Left ventricle myocardium superior (tissue), 1 donor: ENCODE measurements at places on chromosomes 11 and 22. TPM values are rescaled to one million over a fixed set of nuclear protein-coding genes. Genes with fewer than 3 reads are reported as not detected.

IFITM10 gene
- 0.77 TPM for total RNA-seq

PATE2 gene
- not detected for total RNA-seq

E2F8 gene
- total RNA-seq, result 5.8 TPM

B4GALNT4 gene
- 0.50 TPM for total RNA-seq

GP1BB gene
- total RNA-seq, result not detected

MMP13 gene
- not detected for total RNA-seq

ANGPTL5 gene
- total RNA-seq, result 0.77 TPM

ZNF214 gene
- 0.84 TPM for total RNA-seq

MS4A7 gene
- total RNA-seq, result 13.0 TPM

PKP3 gene
- 0.84 TPM for total RNA-seq

PTGDR2 gene
- 3.1 TPM for total RNA-seq

DNA sequence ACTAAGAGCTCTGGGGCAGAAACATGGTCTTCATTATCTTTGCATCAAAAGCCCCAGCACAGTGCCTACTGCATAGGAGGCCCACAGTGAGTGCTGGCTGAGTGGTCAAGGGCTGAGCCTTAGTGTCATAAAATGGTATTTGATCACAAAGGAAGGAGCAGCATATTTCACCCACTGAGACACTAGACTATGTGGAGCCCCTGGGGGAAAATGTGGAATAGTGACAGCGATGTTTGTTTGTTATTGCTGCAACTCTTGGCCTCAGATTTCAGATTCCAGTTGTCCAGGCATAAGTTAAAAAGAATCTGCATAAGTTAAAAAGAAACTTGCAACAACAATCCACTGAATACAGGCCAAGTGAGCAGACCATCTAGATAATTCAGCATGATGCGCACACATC, 7.0 kb downstream of the KIRREL3 start:
- DNase-seq, result no peak

DNA sequence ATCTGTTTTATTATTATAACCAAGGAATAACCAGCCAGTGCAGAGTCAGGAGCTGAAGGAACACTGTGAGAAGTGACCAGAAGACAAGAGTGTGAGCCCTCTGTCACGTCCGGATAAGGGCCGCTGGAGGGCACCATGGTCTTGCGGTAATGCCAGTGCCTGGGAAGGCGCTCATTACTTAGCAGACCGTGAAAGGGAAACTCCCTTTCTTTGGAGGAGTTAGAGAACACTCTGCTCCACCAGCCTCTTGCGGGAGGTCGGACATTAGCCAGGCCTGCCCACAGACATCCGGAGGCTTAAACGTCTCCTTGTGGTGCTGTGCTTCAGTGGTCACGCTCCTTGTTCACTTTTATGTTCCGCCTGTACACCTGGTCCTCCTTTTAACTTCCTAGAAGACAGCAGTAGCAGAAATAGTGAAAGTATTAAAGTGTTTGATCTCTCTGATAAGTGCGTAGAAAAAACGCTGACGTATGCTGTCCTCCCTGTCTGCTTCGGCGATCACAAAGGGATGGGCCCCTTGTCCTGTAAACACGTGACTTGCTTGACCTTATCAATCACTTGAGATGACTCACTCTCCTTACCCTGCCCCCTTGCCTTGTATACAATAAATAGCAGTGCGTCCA, 120.6 kb upstream of the LMO1 start:
- DNase-seq, result no peak

GRCh38 chr11:87917111-87917510, 258.1 kb downstream of the RAB38 start:
- no peak for DNase-seq

DNA sequence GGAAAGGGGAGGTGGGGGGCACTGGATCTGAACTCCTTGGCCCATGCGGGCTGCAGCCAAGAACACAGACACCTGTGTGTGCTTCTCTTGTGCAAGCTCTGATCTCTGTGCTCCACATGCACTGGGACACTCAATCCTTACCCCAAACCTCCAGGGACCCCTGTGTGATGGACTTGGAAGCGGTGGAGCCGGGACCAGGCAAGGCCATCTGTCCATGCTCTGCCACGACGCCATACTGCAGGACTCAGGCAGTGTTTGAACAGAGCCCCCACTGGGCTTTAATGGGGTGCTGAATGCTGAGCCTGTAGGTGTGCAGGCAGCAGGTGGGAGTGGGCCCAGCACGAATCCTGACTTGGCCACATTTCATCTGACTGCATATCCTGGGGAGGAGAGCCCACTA, 23.4 kb downstream of the PPM1F start:
- DNase-seq, result no peak

DNA sequence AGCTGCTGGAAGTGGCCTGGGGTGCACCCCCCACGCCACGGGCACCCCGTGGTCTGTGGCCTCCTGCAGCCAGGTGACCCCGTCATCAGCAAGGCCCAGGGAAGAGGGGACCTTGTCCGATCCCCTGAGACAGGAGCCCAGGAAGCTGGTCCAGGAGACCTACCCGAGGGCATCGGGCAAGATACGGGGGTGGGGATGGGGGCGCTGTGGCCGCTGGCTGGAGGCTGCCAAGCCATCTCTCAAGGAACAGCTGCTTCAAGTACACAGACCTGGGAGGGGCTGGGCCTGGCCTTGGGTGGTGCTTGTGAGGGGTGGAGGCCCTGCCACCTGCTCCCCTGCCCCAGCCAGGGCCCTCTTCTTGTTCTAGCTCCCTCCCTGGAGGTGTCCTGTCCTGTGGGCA, 1272.1 kb downstream of the BRD1 start:
- no peak for DNase-seq

DNA sequence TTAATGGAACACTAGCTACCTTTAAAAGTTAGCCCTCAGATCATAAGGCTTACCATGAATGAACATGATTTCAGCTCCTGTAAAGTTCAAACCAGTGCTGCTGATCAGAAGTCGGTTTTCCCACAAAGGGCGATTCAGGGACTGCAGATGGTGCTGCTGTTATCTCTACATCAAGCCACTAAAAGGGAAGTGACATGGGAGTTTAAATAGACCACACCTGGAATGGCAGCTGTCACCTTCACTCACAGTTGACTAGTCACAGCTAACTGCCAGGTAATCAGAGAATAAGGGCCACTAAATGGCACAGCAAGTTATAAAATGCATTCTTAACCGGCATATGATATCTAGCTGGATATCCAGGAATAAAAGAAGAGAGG, 581.1 kb upstream of the ARHGAP42 start:
- no peak for DNase-seq

DNA sequence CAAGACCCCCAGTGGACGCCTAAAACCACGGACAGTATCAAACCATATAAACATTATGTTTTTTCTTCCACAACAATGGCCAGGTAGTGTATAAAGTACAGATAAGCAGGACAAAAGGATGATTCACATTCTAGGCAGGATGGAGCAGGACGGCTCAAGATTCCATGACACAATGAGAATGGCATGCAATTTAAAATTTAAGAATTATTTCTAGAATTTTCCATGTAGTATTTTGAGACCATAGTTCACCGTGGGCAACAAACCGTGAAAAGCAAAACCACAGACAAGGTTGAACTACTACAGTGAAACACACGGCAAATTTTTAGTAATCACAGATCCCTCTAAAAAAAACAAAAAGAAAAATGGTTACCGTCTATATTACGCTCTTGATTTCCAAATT, 7.5 kb downstream of the NARS2 start:
- no peak for DNase-seq

- DNase-seq, result no peak
Measured at GRCh38 chr11:80587906-80588305, 1147.1 kb upstream of the TENM4 start.

GRCh38 chr11:102510439-102511135, 20.0 kb downstream of the MMP7 start:
- DNase-seq, result no peak

DNA sequence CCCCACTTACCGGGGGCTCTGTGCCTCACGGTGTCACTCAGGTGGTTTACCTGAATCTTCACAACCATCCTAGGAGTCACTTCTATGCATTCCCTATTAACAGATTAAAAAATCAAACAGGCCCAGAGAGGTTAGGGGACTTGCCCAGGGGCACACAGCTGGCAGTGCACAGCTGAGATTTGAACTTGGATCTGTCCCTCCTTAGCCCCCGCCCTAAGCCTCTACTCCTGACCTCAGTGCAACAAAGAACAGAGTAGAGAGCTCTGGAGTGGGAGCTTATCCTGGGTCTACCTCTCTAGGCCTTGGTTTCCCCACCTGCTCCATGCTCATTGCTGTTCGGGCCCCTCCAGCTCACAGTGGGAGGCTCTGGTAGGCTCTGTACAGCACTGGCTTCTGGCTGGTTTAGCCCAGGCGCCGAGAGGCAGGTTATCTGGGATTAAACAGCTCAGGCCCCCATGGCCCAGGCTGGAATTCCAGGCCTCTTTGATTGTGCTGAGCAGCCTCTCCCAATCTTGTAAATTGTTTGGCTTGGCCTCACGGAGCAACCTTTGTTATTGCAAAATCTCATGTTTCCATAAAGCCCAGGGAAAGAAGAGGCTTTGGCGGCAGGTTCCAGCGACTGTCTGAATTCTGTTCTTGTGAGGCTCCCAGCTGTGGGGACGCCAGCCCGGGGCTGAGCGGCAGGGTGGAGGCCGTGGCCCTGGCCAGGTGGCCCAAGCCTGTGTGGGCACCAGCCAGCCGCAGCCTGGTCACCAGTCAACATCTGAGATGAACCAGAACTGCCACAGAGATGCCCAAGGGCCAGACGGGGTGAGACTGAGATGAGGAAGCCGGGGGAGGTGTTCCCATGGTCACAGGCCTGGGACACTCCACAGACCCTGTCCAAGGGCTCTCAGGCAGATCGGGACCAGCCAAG, 28.9 kb upstream of the SHISAL1 start:
- no peak for DNase-seq

GRCh38 chr11:126512251-126512650, 156.8 kb downstream of the ST3GAL4 start:
- DNase-seq, result no peak

DNA sequence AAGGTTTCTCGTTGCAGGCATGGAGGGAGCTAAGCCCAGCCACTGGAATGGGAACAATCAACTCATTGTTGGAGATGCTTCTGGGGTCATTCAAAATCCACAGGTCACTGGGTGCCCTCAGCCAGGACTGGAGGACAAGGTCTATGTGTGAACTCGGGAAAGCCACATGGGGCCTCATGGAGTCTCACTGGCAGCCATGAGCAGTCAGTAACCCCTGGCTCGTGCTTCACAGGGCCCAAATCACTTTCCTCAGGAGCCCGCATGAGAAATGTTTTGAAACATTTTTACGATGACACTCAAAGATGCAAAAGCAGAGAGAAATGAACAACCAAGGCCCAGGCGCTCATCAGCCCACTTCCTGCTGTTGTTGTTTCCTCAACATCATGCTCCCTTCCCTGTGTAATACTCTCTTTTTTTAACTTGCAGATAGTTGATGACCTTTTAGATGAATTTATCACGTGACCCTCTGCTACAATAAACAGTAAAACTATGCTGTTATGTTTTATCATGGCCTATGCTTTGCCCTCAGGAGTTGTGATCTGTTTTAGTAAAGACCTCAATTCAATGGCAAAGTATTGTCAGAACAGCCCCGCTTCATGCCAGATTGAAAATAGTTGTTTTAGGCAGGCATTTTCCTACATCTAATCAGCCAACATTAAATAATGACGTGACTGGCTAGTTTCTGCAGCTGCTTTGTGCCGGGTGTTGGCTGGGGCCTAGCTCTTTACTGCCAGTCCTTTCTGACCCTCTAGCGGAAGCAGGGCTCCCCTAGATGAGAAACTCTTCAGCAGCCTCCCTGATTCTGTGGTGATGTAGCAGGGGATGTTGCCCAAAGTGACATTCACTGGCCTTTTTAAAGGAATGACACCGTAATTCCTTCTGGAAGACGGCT, 39.7 kb downstream of the ADAMTS15 start:
- no peak for DNase-seq

DNA sequence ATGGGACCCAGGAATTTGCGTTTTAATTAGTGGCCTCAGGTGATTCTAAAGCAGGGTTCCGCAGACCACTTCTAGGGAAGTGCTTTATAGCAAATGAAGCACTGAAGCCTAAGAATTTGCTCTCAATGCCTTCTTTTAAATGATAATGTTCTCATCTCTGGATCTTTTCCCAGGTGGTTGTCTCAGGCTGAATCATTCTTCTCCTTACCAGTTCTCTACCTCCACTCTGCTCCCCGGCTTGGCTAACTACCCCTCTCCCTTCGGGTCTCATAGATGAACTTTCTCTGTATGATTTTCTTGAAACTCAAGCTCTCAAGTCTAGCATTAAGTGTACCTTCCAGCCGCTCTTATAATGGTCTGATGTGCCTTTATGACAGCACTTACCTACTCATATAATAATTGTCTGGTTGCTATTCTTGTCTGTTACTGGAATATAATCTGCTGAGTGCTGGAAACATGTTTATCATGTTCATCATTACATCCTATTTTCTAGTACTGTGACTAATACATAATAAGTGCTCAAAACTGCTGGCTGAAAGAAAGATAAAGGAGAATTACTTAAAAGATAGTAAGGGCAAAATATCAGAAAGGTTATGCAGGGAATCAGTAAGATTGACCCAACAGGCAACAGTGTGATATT, 195.9 kb upstream of the SESN3 start:
- DNase-seq, result no peak

DNA sequence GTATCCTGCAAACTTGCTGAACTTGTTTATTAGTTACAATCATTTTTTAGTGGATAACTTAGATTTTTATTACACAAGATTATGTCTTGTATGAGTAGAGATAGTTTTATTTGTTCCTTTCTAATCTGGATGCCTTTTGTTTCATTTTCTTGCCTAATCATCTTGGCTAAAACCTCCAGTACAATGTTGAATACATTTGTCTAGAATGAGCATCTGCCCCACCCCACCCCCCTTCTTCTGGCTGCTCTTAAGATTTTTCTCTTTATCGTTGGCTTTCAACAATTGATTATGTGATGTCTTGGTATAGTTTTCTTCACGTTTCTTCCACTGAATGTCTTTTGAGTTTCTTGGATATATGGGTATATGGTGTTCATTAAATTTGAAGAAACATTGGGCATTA, 37.3 kb upstream of the TUB start:
- no peak for DNase-seq

DNA sequence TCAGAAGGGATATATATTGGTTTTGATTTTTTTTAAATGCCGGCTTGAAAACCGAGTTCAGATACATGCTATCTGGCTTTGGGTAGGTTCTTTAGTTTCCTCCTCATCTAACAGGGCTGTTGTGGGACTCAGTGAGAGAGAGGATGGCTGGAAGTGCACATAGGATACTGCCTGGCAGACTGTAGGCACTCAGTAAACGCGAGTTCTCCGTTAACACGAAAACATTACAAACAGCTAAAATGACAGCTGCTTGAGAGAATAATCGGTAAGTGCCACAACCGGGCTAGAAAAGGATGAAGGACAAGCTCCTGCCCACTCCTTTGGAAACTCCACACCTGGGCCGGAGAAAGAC, 369 bp downstream of the XRRA1 start:
- no peak for DNase-seq

- no peak for DNase-seq
Measured at GRCh38 chr11:19087658-19088057, 27.1 kb upstream of the MRGPRX2 start.

- DNase-seq, result no peak
Measured at GRCh38 chr22:20509344-20510047, 2.1 kb downstream of the MED15 start.
